ENCODE measurements at places on chromosomes 3 and 15.

DNA sequence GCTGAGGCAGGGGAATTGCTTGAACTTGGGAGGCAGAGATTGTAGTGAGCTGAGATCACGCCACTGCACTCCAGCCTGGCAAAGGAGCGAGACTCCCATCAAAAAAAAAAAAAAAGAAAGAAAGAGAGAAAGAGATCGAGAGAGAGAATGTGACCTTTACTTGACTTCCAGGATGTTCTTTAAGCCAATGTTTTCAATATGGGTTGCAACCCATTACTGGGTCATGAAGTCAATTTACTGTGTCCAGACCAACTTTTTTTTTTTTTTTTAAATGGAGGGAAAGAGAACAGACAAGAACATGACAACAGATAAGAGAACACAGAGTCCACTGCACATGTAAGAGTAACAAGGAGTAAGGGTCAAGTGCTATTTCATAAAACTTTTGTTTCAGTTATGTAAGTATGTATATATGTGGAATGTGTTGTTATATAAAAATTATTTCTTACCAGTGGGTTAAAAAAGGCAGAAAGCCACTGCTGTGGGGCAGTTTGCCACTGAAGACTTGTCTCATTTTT lies 29.8 kb downstream of the RAB8B start:
- no peak for DNase-seq

DNA sequence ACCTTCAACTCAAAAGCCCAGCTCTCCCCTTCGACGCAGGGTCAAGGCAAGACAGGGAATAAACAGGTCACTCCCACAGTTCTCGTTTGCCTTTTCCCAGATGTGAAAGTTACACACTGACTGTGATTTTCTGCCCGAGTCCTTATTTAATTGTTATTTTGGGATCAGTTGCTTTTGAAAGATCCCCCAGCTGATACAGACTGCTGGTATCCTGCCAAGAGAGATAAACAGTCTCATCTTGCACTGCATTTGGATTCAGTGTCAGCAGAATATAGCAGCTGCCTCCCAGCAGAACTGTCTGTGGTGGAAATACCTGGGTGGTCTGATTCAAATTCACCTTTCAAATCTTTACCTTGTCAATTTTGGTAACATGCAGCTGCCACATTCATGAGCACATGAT lies 56.0 kb upstream of the FAM3D start:
- DNase-seq = no peak

DNA sequence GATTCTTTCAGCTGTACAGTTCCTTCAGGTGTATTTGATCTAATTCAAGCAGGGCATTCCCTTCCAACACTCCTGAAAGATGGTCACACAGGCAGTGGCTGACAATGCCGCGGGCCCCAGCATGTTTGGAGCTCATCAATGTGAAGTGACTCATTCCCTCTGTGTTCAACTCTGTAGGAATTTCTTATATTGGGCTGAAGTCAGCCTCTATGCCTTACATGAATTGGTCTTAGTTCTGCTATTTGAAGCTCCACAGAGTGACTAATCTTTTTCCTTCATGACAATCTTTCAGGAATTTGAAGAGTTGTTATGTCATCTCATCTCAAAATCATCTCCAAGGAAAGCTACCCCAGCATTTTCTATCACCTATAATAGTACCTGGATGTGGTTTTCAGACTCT lies 142.5 kb upstream of the C2CD4B start:
- no peak for DNase-seq

DNA sequence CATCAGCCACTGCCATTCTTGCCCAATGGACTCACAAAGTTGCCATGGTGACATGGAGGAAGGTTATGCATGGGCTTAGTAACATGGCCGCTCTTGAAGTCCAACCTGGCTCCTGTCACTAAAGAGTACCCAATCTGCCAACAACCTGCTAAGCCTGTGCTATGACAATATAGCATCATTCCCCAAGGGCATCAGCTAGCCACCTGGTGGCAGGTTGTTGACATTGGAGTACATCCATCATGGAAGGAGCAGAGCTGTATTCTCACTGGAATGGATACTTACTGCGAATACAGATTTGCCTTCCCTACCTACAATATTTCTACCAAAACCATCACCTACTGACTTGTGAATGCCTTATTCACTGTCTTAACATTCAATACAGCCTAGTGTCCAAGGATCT lies 138.9 kb upstream of the RORA start:
- DNase-seq = no peak

GRCh38 chr15:99668533-99669182 lies 64.6 kb downstream of the LYSMD4 start:
- no peak for DNase-seq

DNA sequence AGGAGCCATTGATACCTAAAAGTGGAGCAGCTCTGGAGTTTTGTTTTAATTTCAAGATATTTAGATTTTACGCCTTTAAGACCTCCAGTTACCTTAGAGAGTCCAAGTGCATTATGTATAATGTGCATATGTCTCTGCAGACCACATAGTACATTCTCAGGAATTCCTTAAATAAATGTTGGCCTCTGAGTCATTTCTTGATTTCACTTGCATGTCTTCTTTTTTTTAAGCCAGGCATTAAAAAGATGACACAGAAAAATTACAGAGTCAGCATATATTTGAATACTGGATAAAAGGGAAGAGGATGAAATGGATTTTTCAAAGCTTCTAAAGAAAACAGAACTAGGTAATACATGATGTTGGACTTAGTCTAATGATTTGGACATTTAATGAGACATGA lies 125.2 kb downstream of the TMCO5A start:
- DNase-seq = no peak

DNA sequence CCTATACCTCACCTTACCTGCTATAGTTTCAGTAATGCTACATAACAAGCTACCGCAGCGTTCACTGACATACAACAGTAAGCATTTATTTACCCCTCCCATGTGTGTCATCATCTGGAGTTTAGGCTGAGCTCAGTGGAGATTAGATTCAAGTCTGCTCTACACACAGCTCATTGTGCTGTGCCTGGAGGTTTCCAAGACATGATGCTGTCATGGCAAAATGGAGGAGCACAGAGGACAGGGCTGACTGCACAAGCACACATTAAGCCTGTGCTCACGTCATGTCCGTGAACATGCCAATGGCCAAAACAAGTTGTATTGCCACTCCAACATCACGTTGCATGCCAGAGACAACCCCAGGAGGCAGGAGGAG lies 333.8 kb upstream of the TRIM42 start:
- DNase-seq = no peak

- no peak for DNase-seq
These were observed 28.5 kb downstream of the MFSD1 start for GRCh38 chr3:158830391-158830790.

- no peak for DNase-seq
These were observed 138.9 kb downstream of the GREM1 start for GRCh38 chr15:32856753-32857152.

DNA sequence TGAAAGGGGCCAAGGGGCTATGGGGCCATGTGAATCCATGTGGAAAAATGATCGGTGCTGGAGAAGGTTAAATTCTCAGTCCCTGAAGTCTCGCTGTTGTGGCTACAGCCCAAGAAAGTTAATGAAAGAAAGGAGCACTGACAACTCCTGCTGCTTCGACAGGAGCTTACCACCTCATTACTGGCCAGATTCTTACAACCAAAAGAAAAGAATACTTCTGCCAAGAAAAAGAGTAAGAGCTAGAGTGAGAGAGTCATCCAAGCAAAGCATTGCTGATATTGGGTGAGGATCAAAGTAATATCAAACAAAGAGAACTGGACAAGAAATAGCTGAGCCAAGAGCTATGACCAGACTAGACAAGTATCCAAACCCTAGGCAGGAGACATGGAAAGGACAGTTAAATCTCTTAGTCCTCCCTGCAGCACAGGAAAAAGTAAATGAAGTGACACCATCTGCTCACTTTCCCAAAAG lies 348.4 kb upstream of the PLSCR5 start:
- no peak for DNase-seq

DNA sequence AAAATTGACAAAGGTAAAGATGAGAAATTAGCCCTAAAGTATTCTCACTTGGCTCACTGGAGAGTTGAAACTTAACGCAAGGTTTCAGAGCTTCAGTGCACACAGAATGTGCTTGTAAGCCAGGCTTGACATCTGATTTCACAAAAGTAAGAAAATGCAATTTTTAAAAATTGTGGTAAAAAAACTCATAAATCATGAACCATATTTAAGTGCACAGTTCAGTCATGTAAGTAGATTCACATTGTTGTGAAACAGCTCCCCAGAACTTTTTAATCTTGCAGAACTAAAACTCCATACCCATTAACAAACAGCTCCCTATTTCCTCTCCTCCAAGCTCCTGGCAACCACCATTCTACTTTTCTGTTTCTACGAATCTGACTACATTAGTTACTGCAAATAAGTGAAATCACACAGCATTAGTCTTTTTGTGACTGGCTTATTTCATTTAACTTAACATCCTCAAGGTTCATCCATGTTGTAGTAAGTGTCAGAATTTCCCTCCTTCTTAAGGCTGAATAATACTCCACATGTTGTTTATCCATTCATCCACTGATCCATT lies 14.5 kb downstream of the RTP3 start:
- no peak for DNase-seq

DNA sequence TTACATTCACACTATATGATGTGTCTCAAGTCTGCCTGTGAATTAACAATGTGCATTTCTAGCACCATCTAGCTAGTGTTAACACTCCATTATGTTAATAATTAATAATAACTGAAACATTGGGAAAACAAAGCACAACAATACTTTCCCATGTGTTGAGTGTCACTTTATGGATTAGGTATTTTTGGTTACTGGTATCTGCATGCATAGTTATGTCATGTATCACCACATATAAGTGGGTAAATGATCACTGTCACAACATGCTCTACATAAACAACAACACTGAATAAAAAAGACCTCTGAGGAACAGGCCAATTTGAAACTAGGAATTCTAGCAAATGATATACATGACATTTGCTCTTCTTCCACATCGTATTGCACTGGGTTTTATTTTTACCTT lies 74.7 kb downstream of the MLH1 start:
- DNase-seq = no peak
